Smooth muscle cell of the umbilical artery (primary cell): ENCODE measurements at places on chromosomes 2 and 18. TPM values are rescaled to one million over a fixed set of nuclear protein-coding genes. Genes with fewer than 3 reads are reported as not detected.

The WDR43 gene
- total RNA-seq: 103 and 175 TPM in 2 replicates

The TMEM37 gene
- 0.30 TPM in 1 of 2 replicates, not detected in the other for total RNA-seq

The OR6B2 gene
- total RNA-seq: not detected in 2 replicates

The SPHKAP gene
- not detected in 2 replicates for total RNA-seq

The KIF1A gene
- under 0.01 and 0.14 TPM in 2 replicates for total RNA-seq

The UBE2F gene
- total RNA-seq: 65.9 and 66.1 TPM in 2 replicates

The PAIP2B gene
- 0.30 and 0.42 TPM in 2 replicates for total RNA-seq

The CRACDL gene
- total RNA-seq: not detected in 2 replicates

The CHRND gene
- total RNA-seq: not detected in 2 replicates

The GCG gene
- total RNA-seq: not detected in 2 replicates

The SPC25 gene
- 0.30 and 3.6 TPM in 2 replicates for total RNA-seq

The PRSS56 gene
- total RNA-seq: not detected in 2 replicates

The TLX2 gene
- total RNA-seq: not detected in 2 replicates

The COBLL1 gene
- 22.0 and 26.9 TPM in 2 replicates for total RNA-seq
